ENCODE measurements at places on chromosomes 3 and 15.

DNA sequence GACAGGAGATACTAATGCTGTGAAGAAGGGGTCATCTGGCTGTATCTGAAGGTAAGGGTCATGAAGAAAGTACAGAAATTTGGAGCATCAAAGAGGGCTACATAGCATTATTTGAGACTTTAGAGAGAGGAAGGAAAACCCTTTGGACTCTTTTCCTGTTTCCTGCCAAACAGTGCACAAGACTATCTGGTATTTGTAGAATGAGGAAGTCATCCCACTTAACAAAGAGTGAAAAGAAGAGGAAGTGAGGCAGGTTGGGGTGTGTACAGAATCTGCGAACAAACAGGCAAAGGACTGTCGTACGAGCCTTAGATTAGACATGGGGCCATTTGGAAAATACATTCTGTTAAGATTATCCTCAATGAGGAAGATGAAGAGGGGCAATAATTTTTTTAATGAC is 546.8 kb upstream of the EPHA6 start:
- no peak for DNase-seq

- no peak for DNase-seq
Measured at GRCh38 chr3:17799312-17799711, 56.9 kb upstream of the TBC1D5 start.

DNA sequence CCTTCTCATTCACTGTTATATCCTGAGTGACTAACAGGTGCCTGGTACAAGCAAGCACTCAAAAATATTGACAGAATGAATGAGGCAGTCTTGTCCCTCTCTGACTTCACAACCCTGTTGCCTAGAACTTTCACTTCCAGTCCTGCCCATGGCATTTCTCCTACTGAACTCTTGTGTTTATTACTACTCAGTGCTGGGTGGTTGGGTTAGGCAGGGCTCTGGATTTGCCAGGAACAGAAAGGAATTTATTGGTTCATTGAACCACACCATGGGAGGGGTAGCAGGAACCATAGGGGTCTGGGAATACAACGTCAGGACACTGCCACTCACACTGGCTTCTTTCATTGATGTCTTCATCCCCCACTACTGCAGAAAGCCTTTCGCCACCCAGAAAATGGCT is 41.9 kb upstream of the SEMA4B start:
- no peak for DNase-seq

- no peak for DNase-seq
Measured at GRCh38 chr3:27511724-27512422, 27.7 kb upstream of the SLC4A7 start.

- no peak for DNase-seq
Measured at GRCh38 chr3:447671-448070, 251.1 kb downstream of the CHL1 start.

DNA sequence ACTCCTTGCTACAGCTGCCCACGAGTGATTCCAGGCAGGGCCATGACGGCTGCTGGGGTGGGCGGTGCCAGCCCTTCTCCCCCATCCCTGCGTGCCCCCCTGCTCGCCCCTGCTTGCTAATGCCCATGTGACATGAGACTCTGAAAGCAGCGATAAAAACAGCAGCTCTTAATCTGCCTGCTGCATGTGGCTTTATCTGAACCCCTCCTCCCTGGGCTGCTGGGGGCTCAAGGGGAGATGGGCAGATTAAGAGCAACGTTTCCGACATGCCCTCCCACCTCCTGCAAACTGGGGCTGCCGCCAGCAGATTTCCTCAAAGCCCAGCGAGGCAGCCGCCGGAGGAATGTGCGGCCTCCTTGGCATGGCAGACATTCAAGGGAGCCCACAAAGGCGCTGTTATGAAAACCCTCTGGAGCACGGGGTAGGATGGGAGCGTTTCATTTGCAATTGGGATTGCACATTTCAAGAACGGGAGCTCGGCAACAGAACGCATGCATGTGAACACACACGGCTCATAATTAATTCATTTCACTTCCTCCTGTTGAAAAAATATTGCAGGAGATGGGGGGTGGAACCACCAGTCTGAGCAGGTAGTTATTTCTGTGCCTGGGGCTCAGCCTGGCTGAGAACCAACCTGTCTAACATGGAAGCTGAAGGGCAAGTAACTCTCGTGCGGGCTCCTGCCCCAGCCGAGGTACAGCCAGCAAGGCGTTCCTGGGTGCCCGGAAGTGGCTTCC is 504.2 kb upstream of the PROK2 start:
- DNase-seq = no peak

GRCh38 chr15:60853109-60853508 is 374.2 kb upstream of the ICE2 start:
- DNase-seq = no peak

DNA sequence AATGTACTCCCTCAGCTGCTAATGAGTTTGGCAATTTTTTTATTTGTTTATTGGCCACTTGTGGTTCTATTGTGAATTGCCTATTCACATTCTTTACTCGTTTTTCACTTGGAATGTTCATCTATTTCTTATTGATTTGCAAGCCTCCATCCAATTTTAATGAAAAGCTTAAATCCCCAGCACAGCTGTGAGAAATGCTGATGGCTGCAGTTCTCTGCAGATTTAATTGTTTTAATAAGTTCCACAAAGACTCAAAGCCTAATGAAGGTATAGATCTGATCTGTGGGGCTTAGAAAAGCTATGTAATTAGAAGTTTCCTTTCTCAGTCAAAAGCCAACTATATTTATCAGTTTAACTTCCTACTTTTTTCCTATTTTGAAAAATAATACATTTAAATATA is 41.5 kb downstream of the LYZL4 start:
- no peak for DNase-seq

DNA sequence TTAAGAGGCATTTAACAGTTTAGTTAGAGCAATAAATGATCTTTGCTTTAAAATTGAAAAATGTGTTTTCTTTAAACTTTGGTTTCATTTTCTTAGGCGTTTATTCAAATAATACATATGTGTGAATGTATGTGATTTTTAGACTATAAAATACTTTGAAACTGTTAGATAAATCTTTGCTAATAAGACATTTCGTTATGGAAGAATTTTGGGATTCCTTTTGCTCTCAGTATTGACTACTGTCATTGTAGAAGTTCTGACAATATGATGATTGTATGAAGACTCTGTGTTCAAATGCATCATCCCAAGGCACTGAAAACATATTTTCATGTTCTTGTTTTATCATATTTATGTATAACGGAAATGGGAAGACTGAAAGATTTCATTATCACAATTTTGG is 43.8 kb upstream of the GOLGA8A start:
- no peak for DNase-seq

DNA sequence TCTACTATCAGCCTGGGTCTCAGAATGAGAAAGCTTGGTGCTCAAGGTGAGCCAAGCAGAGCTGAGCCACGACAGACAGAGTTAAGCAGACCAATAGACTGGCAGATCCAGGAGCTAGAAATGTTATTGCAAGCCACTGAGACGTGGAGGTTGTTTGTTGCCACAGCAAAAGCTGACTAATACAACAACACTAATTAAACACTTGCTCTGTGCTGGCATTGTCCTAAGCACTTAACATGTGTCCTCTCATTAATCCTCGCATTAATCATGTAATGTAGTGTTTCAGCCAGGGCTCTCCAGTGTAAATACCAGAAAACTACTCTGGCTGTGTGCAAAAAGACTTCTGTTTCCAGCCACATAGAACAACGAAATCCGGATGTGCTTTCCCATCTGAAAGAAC is 11.6 kb upstream of the SPSB4 start:
- DNase-seq = no peak

DNA sequence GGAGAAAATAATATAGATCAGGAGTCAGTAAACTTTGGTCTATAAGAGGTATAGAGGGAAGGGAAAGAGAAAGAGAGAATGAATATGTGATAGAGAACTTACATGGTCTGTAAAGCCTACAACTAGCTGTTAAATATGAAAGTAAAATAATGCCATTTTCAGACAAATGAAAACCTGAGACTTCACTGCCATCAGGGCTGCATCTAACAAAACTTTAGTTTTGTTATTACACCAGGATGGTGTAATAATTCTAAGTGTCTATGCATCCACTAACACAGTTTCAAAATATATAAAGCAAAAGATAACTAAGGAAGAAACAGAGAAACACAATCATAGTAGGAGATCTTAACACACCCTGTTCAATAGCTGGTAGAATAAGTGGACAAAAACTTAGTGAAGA is 217.7 kb downstream of the KLF13 start:
- DNase-seq = no peak

- no peak for DNase-seq
Measured at GRCh38 chr3:196501316-196502044, 2.1 kb downstream of the RNF168 start.

- DNase-seq = no peak
Measured at GRCh38 chr3:50653937-50654595, 20.7 kb upstream of the DOCK3 start.

DNA sequence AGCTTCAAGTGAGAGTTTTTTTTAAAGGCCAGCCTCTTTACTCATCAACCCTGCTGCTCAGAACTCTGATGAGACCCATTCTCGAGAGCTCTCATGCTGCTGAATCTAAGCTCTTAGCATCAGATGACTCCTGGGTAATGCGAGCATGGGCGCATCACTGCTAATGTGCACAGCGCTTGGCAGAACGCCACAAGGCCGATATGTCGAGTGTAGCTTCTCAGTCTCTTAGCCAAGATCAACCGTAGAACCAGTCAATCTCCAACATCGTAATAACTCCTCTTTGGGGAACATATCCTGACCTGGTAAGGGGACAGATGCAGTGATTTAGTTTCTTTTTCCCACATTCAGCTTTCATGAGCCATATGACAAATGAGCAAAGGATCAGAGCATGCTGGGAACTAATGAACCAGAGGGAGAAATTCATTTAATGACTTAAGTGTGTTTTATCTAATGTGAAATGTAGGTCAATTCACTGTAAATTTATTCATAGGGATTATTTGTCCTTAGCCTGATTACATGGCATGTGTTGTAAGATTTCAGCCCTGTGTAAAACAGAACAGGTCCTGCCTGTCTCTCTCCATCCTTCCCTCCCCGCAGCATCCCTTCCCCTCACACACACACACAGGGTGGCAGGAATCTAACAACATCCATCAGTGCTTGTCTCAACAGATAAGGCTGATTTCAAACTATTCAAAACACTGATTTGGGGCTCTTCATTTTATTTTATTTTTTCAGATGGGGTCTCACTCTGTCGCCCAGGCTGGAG is 195.4 kb upstream of the C2CD4B start:
- DNase-seq = no peak

Data from activated effector memory CD4-positive, alpha-beta T cell treated with Interleukin-2 at 50 U/mL for 16 hours (primary cell).